ENCODE measurements at places on chromosomes 7 and 10.

- no peak for DNase-seq
These were observed 115.0 kb upstream of the AFAP1L2 start for GRCh38 chr10:114519306-114519669.

- no peak for DNase-seq
These were observed 25.9 kb upstream of the PTPRN2 start for GRCh38 chr7:158613481-158613880.

- no peak for DNase-seq
These were observed 253.4 kb downstream of the GALNT17 start for GRCh38 chr7:71385330-71385729.

- no peak for DNase-seq
These were observed 1077.8 kb downstream of the KCNMA1 start for GRCh38 chr10:76559892-76560220.

DNA sequence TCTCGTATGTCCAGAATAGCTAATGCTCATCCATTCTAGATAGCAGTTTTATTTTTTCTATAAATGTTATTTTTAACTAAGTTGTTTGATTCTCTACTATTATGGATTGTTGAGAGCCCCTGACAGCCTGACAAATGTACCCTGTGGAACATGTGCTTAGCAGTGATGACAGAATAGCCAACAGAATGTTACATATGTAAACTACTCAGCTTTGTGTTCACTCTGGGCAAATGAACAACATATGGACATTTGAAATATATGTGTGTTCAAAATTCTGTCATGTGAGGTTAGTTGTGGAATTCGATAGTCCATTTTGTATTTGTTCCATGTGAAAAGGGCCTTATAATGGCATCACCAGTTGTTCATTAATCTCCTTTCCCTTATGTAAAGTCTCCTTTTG, 199.7 kb downstream of the EXOC4 start:
- DNase-seq: no peak

DNA sequence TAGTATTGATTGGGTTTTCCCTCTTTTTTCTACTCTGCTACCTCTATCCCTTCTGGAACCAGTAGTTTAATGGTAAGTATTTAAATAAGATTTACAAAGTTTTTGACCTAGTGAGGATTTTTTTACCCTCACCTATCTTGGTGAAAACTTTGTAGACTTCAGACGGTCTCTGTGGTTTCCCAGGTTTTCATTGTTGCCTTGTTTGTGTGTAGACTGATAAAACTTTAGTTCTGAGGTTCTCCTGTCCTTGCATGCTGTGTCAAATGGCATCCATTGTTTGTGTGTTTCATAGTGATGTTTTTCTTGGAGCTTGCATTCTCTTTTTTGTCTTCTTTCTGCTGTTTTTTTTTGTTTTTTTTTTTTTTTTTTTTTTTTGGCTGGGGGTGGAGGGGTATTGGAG, 22.6 kb downstream of the ZNRF2 start:
- no peak for DNase-seq

DNA sequence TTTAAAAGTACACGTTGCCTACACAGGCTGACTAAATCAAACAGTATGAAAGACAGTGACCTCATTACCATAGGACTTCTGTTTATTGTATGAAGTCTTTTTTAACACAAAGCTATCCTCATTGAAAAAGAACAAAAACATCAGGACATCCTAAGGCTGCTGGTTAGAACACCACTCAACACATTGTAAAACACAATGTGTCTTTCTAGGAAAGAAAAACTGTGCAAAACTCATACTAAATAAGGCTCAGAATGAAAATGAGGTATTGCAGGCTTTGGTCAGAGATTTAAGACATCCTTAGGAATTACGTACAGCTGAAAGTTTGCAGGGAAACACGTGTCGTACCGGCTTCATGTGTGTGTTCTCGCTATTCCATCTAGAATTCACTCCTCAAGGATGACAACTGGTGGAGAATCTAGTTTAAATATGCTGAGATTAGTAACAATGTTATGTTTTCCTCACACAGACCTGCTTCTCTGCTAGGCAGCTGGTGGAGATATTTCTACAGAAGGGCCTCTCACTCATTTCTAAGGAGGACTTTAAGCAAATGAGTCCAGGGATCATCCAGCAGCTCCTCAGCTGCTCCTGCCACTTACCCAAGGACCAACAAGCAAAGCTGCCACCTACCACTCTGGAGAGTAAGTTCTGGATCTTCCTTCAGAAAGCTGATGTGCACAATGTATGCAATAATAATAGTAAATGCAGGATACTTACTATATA, 29.3 kb downstream of the SLC39A12 start:
- DNase-seq: no peak

GRCh38 chr7:11193131-11193867, 219.6 kb downstream of the PHF14 start:
- no peak for DNase-seq

- no peak for DNase-seq
These were observed 210.4 kb downstream of the FAM107B start for GRCh38 chr10:14564268-14564744.

- DNase-seq: no peak
These were observed 108.0 kb upstream of the LSM8 start for GRCh38 chr7:118075936-118076335.

- DNase-seq: no peak
These were observed 216.9 kb downstream of the C7orf25 start for GRCh38 chr7:42694894-42695507.

- no peak for DNase-seq
These were observed 17.3 kb upstream of the C10orf95 start for GRCh38 chr10:102468683-102469082.

GRCh38 chr10:28928484-28928883, 251.2 kb downstream of the BAMBI start:
- no peak for DNase-seq

DNA sequence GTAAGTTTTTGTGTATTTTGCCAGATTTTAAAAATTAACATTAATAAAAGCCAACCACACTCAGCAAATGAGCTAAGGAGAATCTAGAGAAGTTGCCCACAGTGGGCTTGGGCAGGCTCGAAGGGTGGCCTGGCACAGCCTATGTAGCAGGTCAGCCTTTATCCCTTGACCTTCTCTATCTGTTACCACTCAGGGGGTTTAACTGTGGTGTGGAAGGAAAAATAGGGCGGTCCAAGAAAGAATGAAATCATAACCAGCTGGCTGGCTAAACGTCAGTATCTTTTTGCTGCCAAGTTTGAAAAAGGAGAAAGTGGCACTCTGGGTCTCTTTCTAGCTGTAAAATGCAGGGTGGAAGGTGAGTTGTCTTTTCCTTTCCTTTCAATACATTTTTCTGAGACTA, 130.3 kb upstream of the ASAH2 start:
- no peak for DNase-seq

- no peak for DNase-seq
These were observed 134.8 kb downstream of the PDE1C start for GRCh38 chr7:31935124-31936054.

GRCh38 chr10:86205306-86206239, 161.0 kb downstream of the GRID1 start:
- DNase-seq: no peak

- no peak for DNase-seq
These were observed 1.6 kb downstream of the KNDC1 start for GRCh38 chr10:133161486-133162109.

DNA sequence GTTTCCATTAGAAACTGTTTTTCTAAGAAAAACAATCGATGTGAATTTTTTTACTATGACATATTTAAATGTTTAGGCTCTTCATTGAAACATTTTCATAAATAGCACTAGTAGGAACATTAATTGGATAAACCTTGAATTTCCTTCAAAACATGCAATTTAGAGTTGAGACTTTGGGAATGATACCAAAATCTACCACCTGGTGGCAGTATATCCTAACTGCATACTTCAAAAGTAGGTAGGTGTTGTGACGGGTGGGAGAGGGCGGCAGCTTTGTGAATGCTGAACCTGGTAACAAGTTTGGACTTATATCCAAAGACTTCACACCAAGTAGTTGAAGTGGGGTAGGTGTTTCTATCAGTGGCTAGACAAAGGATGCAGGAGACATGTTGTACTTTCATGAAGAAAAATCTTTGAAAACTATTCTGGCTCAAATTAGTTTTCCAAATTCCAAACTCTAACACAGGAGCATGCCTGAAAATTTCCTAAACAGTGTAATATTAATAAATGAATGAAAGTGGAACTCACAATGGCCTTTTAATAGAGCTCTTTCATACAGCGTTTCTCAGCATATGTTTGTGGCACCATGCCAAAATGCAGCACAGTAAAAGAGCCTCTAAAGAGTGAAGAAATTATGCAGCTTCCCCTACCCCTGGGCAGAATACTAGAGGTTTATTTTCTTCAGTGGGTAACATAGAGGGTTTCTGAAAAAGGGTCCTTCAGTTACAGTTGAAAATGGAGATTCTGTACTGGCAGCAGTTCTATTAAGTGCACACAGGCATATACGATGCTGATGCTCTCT, 201.0 kb upstream of the TPK1 start:
- peak; percentile 12 for DNase-seq

GRCh38 chr10:88027570-88027969, 164.1 kb downstream of the PTEN start:
- no peak for DNase-seq

GRCh38 chr10:45135443-45136198, 134.9 kb downstream of the ZNF22 start:
- no peak for DNase-seq

DNA sequence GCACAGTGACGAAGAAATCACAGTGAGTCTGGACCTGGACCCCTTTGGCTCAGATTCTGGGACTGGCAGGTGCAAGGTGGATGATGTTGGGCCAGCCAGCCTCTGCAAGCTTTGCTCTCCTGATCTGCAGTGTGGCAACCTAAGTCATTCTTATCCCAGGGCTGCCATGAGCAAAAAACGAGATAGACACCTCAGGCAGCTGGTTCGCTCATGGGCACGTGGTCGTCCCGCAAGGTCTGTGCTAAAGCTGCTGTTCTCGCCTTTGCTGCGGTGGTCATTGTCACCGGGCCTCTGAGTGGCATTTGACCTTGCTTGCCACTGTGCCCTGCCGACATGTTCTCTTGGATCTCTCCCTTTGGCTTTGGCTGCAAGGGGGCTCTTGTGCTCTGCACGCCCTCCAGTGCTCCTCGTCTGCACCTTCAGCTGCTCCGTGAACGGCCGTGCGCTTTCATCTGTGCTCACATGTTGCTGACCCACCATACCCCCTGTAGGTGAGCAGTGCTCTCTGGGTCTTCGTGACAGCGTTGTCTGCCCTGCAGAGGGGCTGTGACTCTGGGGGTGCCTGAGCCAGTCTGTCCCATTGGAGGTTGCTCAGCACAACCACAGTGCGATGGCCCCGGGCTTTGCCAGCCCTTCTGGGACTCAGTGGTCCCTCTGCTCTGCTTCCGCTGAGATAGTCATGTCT, 317.0 kb downstream of the GLRX3 start:
- no peak for DNase-seq

GRCh38 chr7:150631866-150632864, at the start of gene GIMAP6:
TSS of gene GIMAP6 (minus strand) at chr7:150632385. CDS start at chr7:150630142, 2,243 bp downstream.
- peak; percentile 30 for DNase-seq

DNA sequence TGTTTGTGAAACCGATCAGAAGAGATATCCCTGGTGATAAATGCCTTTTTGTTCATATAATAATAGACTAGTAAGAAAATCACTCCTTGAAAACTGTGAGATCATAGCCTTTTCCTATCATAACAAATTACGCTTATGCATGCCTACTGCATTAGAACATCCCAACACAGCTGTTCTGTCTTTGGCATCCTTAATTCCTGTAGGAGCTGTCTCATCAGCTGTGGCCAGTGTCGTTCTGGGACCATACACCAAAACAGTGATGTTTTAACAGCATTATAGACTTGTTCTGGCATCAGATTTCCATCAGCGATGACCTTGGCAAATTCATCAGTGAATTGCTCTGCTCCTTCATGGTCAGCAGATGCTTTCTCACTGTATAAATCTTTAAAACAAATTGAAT, 423.6 kb upstream of the LRGUK start:
- DNase-seq: no peak

DNA sequence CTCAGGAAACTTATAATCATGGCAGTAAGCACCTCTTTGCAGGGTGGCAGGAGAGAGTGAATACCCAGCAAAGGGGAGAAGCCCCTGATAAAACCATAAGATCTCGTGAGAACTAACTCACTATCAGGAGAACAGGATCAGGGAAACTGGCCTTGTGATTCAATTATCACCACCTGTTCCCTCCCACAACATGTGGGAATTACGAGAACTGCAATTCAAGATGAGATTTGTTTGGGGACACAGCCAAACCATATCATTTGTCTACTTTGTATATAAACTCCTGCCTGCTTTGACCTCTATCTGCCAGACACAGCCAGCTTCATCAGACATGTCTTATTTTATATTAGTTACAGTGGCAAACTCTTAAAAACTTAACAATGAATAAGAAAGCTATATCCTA, 50.4 kb downstream of the ARMC3 start:
- DNase-seq: no peak

DNA sequence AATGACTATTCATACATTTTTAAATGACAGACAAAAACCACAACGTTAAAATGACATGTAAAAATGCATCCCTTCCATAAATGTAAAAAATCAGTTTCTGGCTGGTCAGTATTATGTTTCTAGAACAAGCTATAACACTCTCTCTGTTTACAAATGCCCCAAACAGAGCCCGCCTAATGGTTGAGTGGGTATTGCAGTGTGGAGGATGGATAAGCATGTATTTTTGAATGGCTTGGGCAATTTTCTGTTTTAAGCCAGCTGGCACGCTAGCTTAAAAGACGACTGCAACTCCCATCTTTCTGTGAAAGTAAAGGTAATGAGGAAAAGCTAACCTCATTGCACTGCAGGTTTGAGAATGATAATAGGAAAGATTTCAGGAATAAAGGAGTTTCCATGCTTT, 430.7 kb downstream of the PARD3 start:
- DNase-seq: no peak

GRCh38 chr7:131223151-131223550, 104.5 kb upstream of the MKLN1 start:
- DNase-seq: no peak

GRCh38 chr10:71379118-71379766, 17.5 kb upstream of the CDH23 start:
- no peak for DNase-seq

DNA sequence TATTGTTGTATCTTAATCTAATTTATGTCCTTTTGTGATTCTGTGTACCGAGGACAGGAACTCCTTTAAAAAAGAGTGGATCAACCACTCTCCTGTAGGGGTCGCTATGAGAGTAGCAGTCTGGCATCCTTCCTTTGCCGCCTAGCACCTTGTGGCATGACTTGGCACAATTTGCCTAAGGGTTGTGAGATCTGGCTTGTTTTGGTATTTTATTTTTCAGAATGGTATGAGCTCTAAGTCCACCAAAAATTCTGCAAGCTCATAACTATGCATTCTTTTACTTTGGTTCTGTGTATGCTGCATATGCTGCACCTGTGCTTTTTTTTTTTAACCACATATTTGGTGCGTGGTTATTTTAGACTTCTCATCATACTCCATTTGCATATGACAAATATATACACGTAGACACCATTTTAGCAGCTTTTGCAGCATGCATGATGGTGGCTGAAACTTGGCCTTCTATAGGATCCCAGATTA, 112.8 kb downstream of the CDK14 start:
- DNase-seq: no peak

- no peak for DNase-seq
These were observed 676 bp upstream of the HTR7 start for GRCh38 chr10:90858461-90858968.

- no peak for DNase-seq
These were observed 375.4 kb downstream of the THSD7A start for GRCh38 chr7:11456574-11456973.

GRCh38 chr10:3516234-3516922, 268.6 kb downstream of the KLF6 start:
- no peak for DNase-seq

GRCh38 chr7:49564379-49564714, 209.1 kb upstream of the VWC2 start:
- DNase-seq: no peak
